ENCODE measurements at places on chromosomes 5 and 9.

- DNase-seq = no peak
Measured at GRCh38 chr5:74651710-74652109, 11.2 kb upstream of the ENC1 start.

GRCh38 chr5:158800481-158800880, 299.2 kb downstream of the EBF1 start:
- no peak for DNase-seq

- DNase-seq = no peak
Measured at GRCh38 chr5:78633700-78634099, 14.9 kb downstream of the LHFPL2 start.

DNA sequence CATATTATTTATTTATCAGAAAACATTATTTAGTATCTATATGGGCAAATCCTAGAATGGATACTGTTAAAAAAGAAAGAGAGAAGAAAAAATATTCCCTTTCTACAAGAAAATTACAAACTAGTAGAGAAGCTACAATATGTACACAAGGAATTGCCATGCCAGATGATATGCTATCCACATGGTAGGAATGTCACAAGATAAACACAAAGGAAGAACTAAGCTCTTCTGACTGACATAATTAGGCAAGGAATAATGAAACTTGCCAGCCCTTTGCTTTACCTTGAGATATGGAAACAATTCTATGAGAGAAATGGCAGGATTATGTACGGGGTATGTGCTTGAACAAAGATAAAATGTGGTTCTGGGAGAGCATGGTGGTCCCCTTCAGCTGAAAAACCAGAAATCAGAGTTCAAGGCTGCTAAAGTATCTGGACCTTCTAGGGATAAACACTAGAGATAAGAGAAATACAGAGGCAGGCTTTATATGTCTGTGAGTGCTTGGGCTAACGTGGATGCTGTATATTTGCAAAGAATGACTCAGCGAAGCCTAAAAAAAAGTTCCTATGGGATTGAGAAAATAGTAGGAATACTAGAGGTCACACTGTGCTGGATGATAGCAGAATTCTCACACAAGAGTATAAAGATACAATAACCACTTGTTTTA, 451.6 kb downstream of the TLE1 start:
- DNase-seq = no peak

DNA sequence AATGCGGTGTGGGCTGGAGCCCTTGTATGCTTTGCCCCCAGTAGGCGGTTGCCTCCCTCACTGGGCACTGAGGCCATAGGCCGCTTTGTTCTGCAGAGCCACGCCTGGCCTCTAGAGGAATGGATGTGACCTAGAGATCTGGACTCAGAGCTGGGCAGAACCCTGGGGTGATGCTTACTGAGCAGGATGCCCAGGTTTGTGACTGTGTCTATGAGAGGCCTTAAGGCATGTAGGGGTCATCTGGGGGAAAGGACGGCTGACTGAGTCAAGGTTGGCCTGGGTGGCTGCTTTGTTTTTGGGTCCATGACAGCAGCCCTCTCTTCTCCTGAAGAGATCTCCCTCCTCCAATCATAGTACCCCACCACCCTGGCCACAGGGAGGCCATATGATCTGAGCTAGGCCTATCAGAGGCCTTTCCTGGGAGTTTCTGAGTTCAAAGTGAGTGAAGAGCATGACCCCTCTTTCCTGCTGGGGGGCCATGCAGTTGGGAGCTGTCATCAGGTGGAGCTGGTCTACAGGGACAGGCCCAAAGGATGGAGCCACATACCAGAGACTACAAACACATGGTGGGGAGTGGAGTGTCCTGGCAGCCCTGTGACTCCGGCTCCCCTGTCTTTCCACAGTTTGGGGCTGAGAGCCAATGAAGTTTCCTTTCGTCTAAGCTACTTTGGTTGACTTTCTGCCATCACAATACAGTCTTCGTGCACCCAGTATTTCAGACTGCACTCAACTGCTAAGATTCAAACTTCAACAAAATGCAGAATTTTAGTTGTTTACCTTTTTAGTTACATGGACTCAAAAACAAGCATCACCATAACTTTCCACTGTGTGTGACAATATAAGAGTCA, 165.4 kb downstream of the AUH start:
- DNase-seq = no peak

- no peak for DNase-seq
Measured at GRCh38 chr5:136020383-136021015, 8.3 kb upstream of the TGFBI start.

All from HEK293T (cell line).